ENCODE measurements at places on chromosomes 3 and 15.

- DNase-seq: no peak
Measured at GRCh38 chr15:90020936-90021507, 19.9 kb downstream of the ZNF710 start.

- DNase-seq: no peak
Measured at GRCh38 chr3:197833930-197834715, 43.1 kb downstream of the LRCH3 start.

- no peak for DNase-seq
Measured at GRCh38 chr15:98935736-98936135, 71.9 kb downstream of the PGPEP1L start.

DNA sequence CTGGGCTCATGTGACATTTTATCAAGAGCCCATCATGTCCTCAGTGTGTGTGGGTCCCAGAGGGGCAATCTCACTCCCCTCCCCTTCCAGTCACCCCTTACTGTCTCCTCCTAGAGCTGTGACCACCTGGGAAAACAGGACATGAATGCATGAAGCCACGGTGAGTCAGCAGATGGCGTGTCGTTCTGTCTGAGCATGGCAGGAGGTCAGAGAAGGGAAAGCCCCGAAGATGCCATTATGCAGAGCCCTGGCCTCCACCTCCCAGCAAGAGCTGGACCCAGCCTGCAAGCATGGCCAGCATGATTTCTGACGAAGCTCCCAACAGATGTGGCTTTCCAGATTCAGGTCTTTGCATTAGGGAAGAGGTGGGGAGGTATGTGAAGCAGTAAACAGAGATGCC, 118.5 kb downstream of the TLE3 start:
- DNase-seq: peak; percentile 26

DNA sequence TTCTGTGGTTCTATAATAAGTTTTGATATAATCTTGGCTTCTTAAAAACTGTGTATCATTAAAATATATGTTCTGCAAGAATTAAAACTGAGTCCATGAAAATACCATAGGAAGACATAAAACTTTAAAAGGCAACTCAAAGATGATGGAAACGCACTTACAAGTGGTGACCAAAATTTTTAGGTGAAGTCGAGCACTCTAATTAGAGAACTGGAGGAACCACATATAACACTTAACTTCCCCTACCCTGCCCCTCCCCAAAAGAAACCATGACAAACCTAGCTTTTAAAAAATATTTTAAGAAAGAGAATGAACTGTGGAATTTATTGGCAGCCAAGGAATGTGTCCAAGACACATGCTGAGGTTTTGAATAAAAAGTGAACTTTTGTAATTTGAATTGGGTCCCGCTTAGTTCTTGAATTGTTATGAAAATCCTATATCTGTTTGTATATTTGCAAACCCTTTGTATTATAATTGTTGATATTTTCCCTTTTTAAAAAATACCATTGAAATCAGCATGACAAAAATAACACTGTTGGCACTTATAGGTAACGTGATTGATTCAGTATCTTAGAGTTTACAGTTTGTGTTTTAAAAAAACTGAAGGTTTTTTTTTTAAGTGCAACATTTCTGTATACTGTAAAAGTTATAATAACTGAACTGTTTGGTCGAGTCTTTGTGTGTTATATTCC, 7.7 kb downstream of the NR2F2 start:
- no peak for DNase-seq

DNA sequence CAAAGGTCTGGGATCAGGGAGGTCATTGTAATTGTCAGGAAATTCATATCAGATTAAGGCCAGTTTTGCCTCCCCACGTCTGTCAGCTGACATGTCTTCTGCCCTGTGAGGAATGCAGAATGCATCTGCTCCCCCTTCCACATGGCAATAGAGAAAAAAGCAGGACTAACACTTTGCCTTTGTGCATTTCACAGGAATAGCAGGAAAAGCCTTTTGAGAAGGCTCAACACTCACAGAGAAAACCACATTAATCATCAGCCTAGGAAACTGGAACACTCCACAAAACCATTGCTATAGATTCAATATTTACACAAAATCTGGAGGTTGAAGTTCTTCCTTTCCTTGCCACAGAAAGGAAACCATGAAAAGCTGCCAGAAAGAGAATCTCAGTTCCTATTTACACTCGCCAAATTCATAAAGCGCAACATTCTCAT, 165.2 kb upstream of the HES1 start:
- no peak for DNase-seq

DNA sequence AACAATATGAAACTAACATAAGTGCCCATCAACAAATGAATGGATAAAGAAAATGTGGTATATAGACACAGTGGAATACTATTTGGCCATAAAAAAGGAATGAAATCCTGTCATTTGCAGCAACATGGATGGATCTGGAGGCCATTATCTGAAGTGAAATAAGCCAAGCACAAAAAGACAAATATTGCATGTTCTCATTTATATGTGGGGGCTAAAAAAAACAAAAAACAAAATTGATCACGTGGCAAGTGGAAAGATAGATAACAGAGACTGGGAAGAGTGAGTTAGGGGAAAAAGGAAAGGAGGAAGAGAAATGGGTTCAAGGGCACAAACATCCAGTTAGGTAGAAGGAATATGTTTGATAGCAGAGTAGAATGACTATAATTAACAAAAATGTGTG, 155.9 kb upstream of the BHLHE40 start:
- no peak for DNase-seq

GRCh38 chr3:17359911-17360310, 382.5 kb downstream of the TBC1D5 start:
- DNase-seq: no peak

DNA sequence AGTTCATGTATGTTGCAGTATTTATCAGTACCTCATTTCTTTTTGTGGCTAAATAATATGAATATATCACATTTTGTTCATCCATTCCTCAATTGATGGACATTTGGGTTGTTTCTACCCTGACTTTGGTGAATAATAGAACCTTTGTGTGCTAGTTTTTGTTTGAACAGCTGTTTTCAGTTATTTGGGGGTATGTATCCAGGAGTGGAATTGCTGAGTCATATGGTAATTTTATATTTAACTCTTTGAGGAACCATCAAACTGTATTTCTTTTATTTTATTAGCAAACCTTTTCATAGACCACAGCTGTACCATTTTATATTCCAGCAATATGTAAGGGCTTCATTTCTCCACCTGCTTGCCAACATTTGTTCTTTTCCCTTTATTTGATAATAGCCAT, 38.4 kb upstream of the RBM5 start:
- no peak for DNase-seq

DNA sequence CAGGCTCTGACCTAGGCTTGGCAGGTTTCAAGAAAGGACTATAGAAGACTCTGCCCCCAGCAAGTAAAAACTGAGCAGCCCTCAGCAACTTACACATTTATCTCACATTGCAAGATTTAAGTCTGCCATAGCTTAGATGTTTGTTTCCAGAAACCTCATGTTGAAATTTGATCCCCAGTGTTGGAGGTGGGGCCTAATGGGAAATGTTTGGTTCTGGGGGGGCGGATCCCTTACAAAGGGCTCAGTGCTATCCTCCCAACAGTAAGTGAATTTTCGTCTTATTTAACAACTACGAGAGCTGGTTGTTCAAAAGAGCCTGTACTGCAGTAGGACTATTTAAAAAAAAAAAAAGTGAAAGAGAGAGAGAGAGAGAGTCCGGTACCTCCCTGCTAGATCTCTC, 125.2 kb upstream of the PROK2 start:
- DNase-seq: no peak

- DNase-seq: no peak
Measured at GRCh38 chr15:58552505-58553364, 120.9 kb downstream of the LIPC start.

GRCh38 chr15:49225572-49226281, 55.7 kb downstream of the GALK2 start:
- DNase-seq: peak; percentile 24

GRCh38 chr3:113143353-113143752, 68.0 kb upstream of the BOC start:
- no peak for DNase-seq

DNA sequence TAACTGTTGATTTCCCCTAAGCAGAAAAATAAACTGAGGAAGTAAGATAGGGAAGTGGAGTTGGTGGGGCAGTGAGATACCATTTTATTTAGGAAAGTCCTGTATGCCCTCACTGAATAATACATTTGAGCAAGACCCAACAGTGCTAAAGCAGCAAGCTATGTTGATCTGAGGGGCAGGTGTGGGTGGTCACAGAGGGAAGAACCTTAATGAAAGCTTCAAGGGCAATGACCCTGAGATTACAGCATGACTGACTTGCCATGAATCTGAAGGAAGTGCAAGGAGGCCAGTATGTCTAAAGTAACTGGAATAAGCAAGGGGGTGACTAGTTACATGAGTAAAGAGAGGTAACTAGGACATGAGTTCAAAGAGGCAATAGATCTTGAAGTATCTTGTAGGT, 159.5 kb downstream of the CD47 start:
- no peak for DNase-seq

GRCh38 chr3:162998205-162998604, 1501.6 kb downstream of the OTOL1 start:
- no peak for DNase-seq

DNA sequence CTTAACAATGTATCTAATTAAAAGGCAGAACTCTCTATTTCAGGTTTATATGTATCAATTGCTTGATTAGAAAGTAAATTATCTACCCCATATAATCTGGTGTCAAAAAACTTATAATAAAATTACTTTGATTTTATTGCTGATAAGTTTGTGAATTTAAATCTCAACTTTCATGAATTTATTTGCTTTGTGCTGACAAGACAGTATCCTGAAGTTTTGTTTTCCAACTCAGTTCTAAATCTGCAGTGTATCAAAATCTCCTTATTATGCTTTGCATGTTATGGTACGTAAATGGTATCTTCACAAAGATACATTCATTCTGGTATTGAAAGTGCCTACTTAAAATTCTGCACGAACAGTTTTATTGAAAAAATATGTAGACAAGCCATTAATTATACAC, 78.5 kb upstream of the ZNF717 start:
- no peak for DNase-seq

- DNase-seq: peak; percentile 53
Measured at GRCh38 chr3:62665627-62666437, 209.4 kb downstream of the CADPS start.

- DNase-seq: peak; percentile 81
Measured at GRCh38 chr15:89361451-89362202, 27.0 kb upstream of the POLG start.

DNA sequence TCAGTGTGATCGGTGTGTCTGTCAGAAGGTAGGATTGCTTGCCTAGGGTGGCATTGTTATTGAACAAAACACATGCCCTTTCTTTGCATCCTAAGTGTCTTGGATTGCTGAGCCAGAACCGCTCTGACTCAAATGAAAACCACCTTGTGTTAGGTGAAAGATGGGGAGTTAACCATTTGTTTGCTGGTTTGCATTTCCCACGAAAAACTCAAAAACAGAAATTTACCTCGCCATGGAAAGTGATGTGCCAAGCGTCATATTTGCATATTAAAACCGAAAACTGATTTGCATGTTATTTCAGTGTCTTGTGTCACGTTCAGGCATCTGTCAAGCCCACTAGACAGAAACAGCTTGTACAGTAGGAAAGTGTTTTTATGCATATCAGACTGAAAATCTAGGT, 474.6 kb upstream of the TPRG1 start:
- DNase-seq: no peak

- DNase-seq: peak; percentile 94
Measured at GRCh38 chr3:133038089-133038730, at the start of gene TMEM108. Gene TMEM108, plus strand, starts transcription at chr3:133038391.

- no peak for DNase-seq
Measured at GRCh38 chr3:103499132-103499900, 1064.5 kb downstream of the ZPLD1 start.

DNA sequence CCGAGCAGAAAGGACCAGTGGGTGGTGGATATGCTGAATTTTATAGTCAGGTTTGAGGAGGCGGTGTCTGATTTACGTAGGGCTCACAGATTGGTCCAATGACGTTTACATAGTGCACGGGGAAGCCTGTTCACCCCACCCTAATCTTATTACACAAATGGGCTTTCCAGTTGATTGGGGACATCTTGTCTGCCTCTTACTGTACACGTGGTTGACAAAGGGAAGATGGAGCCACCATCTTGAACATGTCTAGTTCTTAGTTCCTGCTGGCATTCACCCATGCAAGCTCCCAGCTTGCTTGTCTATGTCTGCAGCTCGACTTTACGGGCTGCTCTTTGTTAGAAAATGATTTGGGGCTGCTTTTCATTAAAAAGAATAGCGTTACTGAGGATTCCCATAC, 332.0 kb upstream of the SLCO3A1 start:
- DNase-seq: no peak

GRCh38 chr3:72690629-72691028, 157.6 kb downstream of the SHQ1 start:
- peak; percentile 66 for DNase-seq

DNA sequence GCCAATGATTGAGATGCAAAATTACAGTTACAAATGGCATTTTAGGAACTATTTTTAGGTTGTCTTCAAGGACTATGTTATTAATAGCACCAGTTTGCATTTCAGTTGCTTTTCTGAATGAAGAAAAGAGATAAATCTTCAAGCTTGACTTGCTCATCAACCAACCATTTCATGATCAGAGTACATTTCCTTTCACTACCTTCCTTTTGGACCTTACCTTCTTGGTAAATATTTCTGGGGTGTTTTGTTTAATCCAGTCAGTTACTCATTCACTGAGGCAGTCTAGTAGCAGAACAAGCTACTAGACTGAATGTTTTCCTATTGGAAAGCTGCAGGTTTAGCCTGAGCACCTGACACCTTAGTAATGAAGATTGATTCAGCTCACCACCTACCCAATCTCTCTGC, 8.2 kb downstream of the SLC27A2 start:
- no peak for DNase-seq

DNA sequence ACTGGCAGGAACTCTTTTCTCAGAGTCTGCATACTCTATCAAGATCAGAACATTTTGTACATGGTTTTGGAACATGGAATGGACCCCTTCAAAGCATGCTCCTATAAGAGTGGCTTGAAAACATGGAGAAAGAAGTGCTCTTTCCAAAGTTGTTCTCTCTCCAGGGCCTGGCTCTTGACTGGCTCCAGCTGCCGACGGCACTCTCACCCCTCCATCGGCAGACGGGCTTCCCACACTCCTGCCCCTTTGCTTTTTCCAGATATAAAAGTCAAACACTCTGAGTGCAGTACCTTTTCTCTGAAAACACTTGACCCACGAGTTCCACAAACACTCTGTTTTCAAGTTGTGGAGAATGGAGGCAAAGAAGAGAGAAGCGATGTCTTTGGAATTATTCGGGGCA, 72.5 kb upstream of the ONECUT1 start:
- DNase-seq: no peak

Data from NCI-H524 (cell line).